ENCODE measurements at places on chromosomes 13 and 19. TPM values are rescaled to one million over a fixed set of nuclear protein-coding genes. Genes with fewer than 3 reads are reported as not detected.

DNA sequence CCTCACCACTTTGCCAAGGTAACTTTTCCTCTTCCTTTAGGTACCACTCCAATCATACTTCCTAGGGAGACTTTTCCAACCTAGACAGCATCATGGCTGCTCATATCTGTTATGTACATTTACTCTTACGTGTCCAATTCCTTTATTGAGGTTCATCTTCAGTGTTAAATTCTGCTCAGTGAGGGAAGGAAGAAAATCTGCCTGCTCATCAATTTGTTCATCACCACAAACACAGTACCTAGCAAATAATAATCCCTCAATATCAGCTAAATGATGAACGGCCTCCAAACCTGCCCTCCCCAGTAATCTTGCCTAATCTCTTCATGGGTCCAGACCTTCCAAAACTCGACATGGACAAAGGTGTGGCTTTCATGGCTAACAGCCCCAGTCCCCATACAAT, 380.8 kb downstream of the KCTD12 start:
- DNase-seq: no peak

DNA sequence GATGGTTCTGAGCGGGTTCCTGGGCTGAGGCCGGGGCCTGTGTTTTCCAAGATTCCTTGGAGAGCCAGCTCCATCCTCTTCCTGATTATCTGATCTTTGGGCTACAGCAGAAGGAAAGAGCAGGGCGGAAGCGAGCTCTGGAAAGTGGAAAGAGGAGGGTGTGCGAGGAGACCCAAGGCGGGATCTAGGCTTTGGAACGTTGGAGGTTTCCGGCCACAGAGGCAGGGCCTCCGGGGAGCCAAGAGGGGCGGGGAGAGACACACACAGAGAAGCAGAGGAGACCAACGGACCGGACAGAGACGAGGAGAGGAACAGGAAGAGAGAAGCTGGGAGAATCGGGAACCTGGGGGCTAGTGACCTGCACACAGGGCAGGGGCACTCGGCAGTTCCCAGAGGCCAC, at the start of gene CLEC11A:
CLEC11A (plus strand) TSS at position 296 of the 400 bp plus-strand sequence. CDS start 162 bp downstream, outside the sequence.
- peak; percentile 98 for DNase-seq

- no peak for DNase-seq
These were observed 14.6 kb downstream of the PROSER1 start for GRCh38 chr13:39023316-39023715.

- DNase-seq: peak; percentile 92
These were observed 1.6 kb downstream of the ELAVL3 start for GRCh38 chr19:11479090-11479897.

DNA sequence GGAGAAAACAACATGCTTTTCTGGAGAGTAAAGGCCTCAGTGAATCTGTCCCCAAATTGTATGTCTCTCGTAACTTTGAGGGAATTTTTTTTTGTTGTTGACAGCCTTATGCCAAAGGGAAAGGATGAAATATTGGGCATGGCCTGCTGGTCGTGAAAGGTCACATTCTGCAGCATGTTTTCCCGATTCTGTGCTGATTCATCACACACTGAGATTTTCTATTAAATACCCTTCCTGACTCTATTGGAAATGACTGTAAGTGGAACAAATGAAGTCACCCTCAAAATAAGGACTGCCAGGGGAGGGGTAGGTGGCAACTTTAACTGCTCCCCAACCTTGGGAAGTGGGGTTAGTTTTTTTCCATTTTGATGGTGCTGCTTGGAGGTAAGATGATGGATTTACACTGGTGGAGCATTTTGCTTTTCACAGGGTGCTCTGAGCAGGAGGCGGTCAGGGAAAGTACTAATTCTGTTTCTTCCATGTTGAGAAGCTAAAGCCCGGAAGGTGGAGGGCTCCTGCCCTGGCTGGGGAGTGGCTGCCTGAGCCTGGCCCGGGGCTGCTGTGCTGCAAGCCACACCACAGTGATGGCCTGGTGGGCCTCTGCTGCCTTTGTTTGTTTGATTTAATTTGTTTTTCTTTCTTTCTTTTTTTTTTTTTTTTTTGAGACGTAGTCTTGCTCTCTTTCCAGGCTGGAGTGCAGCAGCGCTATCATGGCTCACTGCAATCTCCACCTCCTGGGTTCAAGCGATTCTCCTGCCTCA, 116.8 kb upstream of the SPATA13 start:
- DNase-seq: peak; percentile 70

SERPINE3 gene
- not detected for total RNA-seq

CELF5 gene
- total RNA-seq: not detected

SLC25A42 gene
- 5.6 TPM for total RNA-seq

ZNF418 gene
- total RNA-seq: 5.1 TPM

ZNF224 gene
- total RNA-seq: 32.6 TPM

TEX29 gene
- 0.36 TPM for total RNA-seq

Data from osteoblast (primary cell).